ENCODE measurements at places on chromosomes 3 and 15. TPM values are rescaled to one million over a fixed set of nuclear protein-coding genes. Genes with fewer than 3 reads are reported as not detected.

Gene CAMKV
- 283 TPM for total RNA-seq

Gene C2CD4B
- 1.6 TPM for total RNA-seq

Gene PLXNA1
- 91.4 TPM for total RNA-seq

Gene LRRIQ4
- 0.63 TPM for total RNA-seq

Gene LTF
- total RNA-seq = 0.63 TPM

Gene SAMMSON
- total RNA-seq = not detected

Gene BDH1
- total RNA-seq = 18.5 TPM

Gene NANOGP8
- total RNA-seq = not detected

All from parietal lobe (tissue), 2 donors.